ENCODE measurements at places on chromosomes 4 and X.

- DNase-seq, result no peak
These were observed 37.9 kb upstream of the FSTL5 start for GRCh38 chr4:162201673-162202072.

DNA sequence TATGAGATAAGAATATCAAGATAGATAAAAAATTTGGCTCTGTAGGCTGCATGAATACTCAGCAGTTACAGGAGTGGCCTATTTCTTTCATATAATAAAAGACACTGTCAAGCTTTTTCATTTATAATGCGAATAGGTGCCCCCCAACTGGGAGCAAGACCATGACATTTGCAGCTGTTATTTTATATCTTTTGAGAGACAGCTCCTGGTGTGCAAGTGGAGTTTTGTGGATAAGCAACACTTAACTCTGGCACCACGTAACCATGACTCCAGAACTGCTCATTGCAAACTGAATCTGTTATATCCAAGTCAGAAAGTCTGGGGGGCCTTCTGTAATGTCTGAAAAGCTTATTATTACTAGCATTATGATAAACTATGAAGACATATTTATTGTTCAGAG, 1372.4 kb downstream of the C4orf33 start:
- DNase-seq, result no peak

- DNase-seq, result no peak
These were observed 402.9 kb downstream of the PPP1R2C start for GRCh38 chrX:42375086-42375485.

DNA sequence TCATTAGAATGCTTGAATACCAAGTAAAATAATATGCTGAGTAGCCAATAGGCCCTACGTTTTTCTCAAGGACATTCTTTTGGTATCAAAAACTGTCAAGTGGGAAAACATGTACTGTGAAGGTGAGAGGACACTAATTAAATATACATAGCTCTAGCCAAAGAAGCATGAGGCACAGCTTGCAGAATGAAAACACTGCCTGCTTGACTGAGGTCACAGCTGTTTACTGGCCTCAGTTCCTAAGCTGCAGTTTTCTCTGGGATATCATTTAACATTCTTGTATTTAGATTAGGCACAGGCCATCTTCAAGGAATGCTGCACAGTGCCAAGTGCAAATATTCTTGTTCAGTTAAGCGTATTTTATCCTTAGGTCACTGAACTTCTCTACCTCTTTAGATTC, 78.6 kb downstream of the NAP1L3 start:
- DNase-seq, result no peak

DNA sequence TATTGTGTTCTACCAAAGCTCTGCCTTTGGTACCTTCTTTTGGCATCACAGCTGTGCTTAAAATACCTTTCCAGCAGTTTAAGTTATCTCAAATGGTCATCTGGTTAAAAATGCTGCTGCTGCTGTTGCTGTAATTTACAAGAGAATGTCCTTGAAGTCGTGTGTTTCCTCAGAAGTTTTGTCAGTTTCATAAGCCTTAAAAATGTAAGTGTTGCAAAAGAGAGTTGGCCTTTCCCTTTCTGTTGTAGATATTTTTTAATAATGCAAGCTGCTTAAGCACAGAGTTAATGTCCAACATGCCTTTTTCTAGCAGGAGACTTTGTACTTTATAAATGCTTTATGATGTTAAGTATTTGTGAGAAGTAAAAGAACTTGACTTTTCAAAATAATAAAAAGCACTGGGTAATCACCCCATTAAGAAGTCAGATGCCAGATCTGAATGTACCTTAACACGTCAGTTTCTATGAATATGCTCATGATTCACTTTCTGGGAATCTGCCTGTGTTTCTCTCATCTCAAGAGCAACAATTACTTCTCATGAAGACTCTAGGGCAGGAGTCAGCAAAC, 35.3 kb upstream of the TENM3 start:
- no peak for DNase-seq

DNA sequence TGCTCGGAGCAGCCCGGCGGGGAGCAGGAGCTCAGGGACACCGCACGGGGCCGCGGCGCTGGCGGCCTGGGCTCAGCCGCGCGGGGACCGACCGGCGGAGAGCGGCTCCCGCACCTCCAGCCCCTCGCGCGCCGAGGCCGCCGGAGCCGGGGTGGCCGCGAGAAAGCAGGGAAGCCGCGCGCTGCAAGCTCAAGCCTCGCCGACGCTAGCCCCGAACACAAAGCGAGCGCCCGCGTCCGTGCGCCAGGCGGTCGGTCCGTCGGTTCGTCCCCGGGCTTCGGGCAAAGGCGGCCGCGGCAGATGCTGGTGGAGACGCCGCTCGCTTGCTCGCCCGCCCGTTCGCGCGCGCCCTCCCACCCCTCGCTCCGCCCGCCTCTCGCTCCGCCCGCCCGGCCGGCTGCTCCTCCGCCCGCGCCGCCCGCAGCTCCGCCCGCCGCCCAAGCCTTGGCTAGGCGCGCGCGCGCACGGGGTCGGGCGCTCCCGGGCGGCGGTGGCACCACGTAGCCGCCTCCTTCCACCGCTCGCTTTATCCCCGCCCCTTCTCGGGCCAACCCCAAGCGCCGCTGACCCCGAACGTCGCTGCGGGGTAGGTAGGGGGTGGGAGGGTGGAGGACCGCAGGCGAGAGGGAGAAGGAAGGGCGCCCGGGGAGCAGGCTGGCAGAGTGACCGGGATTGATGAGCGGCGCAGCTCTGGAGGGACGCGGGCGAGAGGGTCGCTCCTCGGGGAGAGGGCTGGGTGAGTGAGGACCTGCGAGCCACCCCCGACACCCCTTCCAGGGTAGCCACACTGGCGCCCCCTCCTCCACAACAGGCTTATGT, at the start of gene TSPAN5:
TSS of gene TSPAN5 (minus strand) at position 325 of the 819 bp plus-strand sequence.
- DNase-seq, result no peak

- no peak for DNase-seq
These were observed 150.7 kb downstream of the DHX15 start for GRCh38 chr4:24433515-24434214.

- DNase-seq, result no peak
These were observed 28.9 kb downstream of the STARD8 start for GRCh38 chrX:68676335-68676734.

- no peak for DNase-seq
These were observed 5.3 kb upstream of the MAMLD1 start for GRCh38 chrX:150357790-150358189.

- DNase-seq, result no peak
These were observed 58.2 kb downstream of the WWC2 start for GRCh38 chr4:183157215-183157614.

GRCh38 chr4:86512631-86513030, 81.5 kb upstream of the PTPN13 start:
- DNase-seq, result no peak

DNA sequence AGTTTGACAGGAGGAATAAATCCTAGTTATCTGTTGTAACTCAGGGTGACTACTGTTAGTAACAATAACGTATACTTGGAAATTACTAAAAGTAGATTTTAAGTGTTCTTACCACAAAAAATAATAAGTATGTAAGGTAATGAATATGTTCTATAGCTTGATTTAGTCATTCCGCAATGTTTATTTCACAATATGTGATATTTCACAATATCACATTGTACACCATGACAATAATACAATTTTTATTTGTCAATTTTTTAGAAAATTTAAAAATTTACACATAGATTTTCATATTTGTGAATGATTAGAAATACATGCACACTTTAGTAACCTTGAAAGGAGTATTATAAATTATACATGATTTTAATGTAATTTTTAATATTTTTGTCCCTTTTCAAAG, 812.7 kb upstream of the FTHL17 start:
- DNase-seq, result no peak

All from NCI-H1436 treated with DMSO at 0.1 percent for 48 hours (cell line).